Activated naive CD8-positive, alpha-beta T cell treated with anti-CD3 and anti-CD28 coated beads, Interleukin-2, amount 50 U/mL, for 24 hours (primary cell): ENCODE measurements at places on chromosomes 7 and 10.

DNA sequence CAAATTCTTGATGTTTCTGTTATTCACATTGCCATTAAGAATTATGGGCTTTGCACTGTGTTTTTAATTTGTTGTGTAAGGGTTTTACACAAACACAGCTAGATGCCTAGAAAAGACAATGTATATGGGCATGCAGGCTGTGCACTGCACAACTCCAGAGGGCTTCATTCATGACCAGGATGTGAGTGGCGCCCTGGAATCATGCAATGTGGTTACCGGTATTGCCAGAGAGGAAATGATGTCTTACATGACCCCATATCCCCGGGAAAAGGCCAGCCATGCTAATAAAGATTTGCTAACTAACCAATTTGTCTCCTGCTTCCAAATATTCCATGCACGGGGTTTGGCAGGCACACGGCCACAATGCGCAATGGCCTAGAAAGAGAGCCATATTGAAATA, 16.9 kb downstream of the KCNMA1 start:
- no peak for DNase-seq
- H3K4me1 ChIP-seq = peaks cover 3% of the 10 kb centered on the region
- no peak overlapping the region for H3K4me3 ChIP-seq
- H3K36me3 ChIP-seq = no peaks in the 10 kb centered on the region

GRCh38 chr7:47380325-47381133, 201.4 kb downstream of the TNS3 start:
- H3K4me3 ChIP-seq = no peak overlapping the region
- DNase-seq = no peak
- no peaks in the 10 kb centered on the region for H3K36me3 ChIP-seq
- H3K4me1 ChIP-seq = peaks cover 3% of the 10 kb centered on the region
- H3K27me3 ChIP-seq = peaks cover 2% of the 10 kb centered on the region

DNA sequence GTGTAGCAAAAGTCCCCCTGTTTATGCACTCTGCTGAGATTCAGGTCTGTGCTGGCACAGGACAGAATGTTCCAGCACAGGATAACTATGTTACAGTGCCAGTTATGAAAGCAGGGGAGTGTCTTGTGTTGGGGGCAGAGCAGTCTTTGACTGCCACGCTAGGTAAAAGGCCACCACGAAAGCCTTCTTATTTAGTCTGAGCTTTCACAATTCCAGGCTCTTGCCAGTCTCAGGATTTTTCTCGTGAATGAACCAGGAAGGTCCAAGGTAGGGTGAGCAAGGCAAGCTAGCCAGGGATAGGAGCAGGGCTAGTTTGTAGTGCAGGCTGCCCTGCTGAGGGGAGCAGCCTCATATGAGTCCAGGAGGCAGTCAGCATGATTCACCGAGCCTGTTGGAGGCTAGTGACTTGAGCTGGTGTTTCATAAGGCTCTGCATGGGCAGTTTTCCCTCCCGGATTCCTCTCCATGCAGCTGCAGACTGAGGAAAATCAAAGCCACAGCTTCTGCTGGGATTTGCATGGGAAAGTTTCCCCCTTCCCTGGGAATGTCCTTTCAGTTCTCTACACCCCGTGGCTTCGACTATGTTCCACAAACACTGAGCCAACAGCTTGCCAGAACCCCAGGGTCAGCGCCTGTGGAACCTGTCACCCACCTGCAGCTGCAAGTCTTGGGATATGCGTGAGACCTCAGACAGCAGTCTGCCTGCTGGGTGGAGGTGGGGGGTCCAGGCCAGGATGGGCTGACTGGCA, 112.3 kb downstream of the JCAD start:
- no peaks in the 10 kb centered on the region for H3K36me3 ChIP-seq
- H3K27ac ChIP-seq = no peak overlapping the region
- no peak overlapping the region for H3K4me3 ChIP-seq

- no peaks in the 10 kb centered on the region for H3K36me3 ChIP-seq
- H3K27ac ChIP-seq = no peak overlapping the region
- H3K4me3 ChIP-seq = no peak overlapping the region
- no peaks in the 10 kb centered on the region for H3K4me1 ChIP-seq
Measured at GRCh38 chr10:97904018-97904381, 54.4 kb downstream of the GOLGA7B start.

DNA sequence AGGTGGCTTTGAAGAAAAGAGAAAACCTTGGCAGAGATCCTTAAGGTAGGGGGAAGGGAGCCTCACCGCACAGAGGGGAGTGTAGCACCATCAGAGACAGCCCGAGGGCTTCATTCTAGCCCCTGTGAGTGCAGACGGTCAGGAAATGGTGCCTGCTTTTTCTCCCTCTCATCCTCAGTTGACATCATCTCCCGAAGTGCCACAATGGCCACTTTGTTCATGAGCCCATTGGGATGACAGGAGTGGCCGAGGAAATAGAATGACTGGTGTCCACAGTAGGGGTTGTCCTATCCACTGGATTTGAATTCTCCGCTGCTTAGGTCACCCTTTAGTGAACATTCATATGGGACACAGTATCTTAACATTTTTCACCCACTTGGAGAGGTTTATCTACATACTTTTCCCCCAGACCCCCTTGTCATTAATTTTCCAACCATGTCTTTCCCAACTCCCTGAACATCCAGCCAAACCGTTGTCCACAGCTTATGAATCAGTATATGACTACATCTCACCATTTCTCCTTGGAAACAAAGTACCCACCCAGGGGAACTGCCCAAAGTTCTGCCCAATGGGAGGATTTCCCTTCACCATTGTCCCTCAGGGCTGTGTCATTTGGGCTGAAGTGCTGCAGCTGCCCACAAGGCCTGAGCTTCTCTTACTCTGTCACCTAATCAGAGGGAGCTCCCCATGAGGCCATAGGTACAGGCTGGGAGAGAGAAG, 108.8 kb downstream of the ADCY1 start:
- H3K4me1 ChIP-seq = no peaks in the 10 kb centered on the region
- H3K27me3 ChIP-seq = peaks cover 3% of the 10 kb centered on the region
- no peak overlapping the region for H3K4me3 ChIP-seq
- H3K36me3 ChIP-seq = no peaks in the 10 kb centered on the region

- H3K27ac ChIP-seq = no peak overlapping the region
- no peaks in the 10 kb centered on the region for H3K36me3 ChIP-seq
- H3K4me1 ChIP-seq = no peaks in the 10 kb centered on the region
- H3K4me3 ChIP-seq = no peak overlapping the region
Measured at GRCh38 chr10:69486922-69487730, 35.9 kb downstream of the TSPAN15 start.

DNA sequence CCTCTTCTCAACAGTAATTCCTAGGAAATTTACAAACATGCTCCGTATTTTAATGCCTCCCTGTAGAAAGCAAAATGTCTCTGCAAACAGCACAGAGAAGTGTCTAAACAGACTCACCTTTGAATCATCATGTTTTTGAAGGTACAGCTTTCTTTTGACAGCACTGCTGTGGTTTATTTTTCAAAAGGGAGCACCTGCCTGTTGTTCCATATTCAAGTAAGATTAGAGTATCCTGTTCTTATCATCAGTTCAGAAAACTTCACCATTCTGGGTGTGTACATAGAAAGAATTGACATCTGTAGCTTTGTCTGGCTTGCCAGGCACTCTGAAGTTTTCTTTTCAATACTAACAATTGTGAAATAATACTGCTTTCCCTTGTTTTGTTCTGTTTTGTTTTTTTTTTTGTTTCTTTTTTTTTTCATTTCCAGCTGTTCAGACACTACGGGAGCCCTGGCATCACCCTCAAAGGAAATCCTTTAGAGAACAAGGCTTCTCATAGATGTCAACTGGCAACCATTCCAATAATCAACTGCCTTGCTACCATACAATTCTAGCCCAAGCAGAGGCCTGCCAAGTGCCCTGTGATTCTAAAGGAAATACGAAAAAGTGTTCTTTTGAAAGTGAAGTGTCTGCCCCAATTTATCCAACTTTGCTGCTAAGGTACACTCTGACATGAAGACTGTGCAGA, 275.9 kb downstream of the PRPF18 start:
- H3K4me3 ChIP-seq = no peak overlapping the region
- H3K27ac ChIP-seq = no peak overlapping the region
- peaks cover 1% of the 10 kb centered on the region for H3K36me3 ChIP-seq
- no peaks in the 10 kb centered on the region for H3K27me3 ChIP-seq

- H3K36me3 ChIP-seq = no peaks in the 10 kb centered on the region
- DNase-seq = no peak
- H3K4me1 ChIP-seq = no peaks in the 10 kb centered on the region
- no peaks in the 10 kb centered on the region for H3K27me3 ChIP-seq
Measured at GRCh38 chr7:93980744-93981479, 23.2 kb downstream of the BET1 start.

DNA sequence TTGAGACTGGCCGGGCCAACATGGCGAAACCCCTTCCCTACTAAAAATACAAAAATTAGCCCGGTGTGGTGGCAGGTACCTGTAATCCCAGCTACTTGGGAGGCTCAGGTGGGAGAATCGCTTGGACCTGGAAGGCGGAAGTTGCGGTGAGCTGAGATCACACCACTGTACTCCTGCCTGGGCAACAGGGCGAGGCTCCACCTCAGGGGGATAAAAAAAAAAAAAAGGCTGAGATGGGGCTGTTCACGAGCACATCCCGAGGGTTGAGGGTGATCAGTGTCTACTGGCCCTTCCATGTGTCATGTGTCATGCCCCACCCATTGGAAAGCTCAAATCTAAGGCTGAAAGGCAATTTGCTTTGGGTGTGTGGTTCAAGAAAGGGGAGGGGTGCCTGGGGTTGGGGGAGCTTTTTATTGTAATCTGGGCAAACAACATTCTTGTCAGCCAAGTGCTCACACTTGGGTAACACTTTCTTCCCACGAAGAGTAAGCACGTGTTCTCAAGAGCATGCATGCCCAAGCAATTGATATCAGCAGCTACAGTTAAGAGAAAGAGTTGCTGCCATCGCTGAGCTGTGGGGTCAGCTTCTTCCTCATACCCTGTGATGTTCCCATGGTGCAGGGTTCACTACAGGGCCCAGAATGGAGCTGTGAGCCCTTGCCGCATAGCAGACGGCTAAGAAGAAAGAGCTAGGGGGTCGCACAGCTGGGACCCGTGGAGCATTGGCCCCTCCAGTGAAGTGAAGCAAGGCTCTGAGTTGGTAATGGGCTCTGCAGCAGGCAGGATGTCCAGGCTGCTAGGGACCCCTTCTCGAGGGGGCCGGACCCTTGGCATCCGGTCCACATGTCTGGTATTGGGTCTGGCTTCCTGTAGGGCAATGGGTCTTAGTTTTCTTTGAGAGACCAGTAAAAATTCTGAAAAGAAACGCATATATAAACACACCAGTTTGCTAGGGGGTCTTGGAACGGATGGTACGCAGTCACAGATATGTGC, 9.9 kb upstream of the ACSL5 start:
- peaks cover 5% of the 10 kb centered on the region for H3K27me3 ChIP-seq
- no peaks in the 10 kb centered on the region for H3K36me3 ChIP-seq
- DNase-seq = no peak
- no peak overlapping the region for H3K27ac ChIP-seq

DNA sequence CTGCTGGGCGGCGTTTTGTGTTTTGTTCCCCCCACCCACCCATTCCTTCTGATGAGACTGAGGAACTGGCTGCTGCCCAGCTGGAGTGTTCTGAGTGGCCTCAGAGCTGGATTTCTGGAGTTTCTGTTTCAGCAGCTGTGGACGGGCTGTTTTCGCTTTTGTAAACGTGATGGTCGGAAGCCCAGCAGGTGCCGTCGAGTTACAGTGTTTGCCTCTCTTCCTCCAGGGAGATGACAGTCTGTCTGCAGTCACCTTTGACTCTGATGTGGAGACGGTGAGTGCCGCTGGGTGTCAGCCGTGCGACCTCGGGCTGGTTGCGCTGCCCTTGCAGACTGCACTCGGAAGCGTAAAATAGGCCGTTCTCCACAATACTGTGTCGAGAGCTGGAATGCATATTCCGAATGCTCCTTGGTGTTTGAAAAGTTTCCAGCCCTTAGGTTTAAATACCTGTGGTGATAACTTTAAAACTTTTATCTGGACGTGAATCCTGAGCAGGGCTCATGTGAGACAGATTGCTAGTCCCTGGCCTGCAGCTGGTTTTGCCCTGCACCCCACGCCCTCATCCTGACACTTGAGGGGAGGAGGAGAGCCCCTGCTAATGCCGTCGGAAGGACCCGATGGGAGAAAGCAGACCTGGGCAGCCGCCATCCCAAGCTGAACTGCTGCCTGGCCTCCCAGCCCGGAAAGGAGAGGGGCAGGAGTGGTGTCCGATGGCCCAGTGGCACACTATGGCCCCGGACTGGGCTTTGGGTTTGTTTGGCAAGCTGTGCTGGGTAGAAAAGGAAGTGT, 8.3 kb downstream of the IQCE start:
- peaks cover 6% of the 10 kb centered on the region for H3K4me1 ChIP-seq
- no peak overlapping the region for H3K27ac ChIP-seq
- no peak overlapping the region for H3K4me3 ChIP-seq
- no peaks in the 10 kb centered on the region for H3K36me3 ChIP-seq
- no peak for DNase-seq

GRCh38 chr10:85204814-85205213, 876.4 kb downstream of the CCSER2 start:
- no peak overlapping the region for H3K27ac ChIP-seq
- no peaks in the 10 kb centered on the region for H3K27me3 ChIP-seq
- no peaks in the 10 kb centered on the region for H3K36me3 ChIP-seq
- no peaks in the 10 kb centered on the region for H3K4me1 ChIP-seq
- no peak overlapping the region for H3K4me3 ChIP-seq

GRCh38 chr7:111368381-111369065, 193.8 kb downstream of the IMMP2L start:
- H3K27ac ChIP-seq = no peak overlapping the region
- H3K27me3 ChIP-seq = no peaks in the 10 kb centered on the region
- H3K36me3 ChIP-seq = no peaks in the 10 kb centered on the region
- no peak overlapping the region for H3K4me3 ChIP-seq

- no peak overlapping the region for H3K4me3 ChIP-seq
- peaks cover 19% of the 10 kb centered on the region for H3K4me1 ChIP-seq
- H3K27me3 ChIP-seq = no peaks in the 10 kb centered on the region
- H3K27ac ChIP-seq = peak overlapping the region; percentile 78
- DNase-seq = no peak
Measured at GRCh38 chr10:11993834-11994468, 48.7 kb downstream of the UPF2 start.

DNA sequence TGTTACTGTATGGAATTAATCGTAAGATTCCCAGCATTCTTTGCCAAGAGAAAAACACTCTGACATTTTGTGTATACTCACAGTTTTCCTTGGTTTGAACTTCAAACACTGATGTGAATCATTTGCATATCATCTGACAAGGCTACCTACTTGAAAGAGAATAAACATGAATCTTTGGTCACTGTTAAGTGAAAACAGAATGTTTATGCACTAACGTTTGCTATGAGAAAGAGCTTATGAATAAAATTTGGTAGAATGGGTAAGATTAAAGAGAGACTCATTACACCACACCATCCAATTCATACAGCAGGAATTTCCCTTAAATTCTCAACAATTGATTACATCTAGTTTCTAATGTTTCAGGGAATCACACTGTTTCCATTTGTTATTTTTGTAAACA, 46.6 kb downstream of the MACC1 start:
- no peak overlapping the region for H3K27ac ChIP-seq
- H3K27me3 ChIP-seq = no peaks in the 10 kb centered on the region
- no peak overlapping the region for H3K4me3 ChIP-seq
- H3K4me1 ChIP-seq = no peaks in the 10 kb centered on the region
- DNase-seq = no peak
